ENCODE measurements at places on chromosomes 4 and X.

GRCh38 chrX:109187473-109188168 is 294.3 kb downstream of the GUCY2F start:
- DNase-seq: no peak

GRCh38 chr4:42750856-42751255 is 94.0 kb upstream of the ATP8A1 start:
- peak; percentile 30 for DNase-seq

DNA sequence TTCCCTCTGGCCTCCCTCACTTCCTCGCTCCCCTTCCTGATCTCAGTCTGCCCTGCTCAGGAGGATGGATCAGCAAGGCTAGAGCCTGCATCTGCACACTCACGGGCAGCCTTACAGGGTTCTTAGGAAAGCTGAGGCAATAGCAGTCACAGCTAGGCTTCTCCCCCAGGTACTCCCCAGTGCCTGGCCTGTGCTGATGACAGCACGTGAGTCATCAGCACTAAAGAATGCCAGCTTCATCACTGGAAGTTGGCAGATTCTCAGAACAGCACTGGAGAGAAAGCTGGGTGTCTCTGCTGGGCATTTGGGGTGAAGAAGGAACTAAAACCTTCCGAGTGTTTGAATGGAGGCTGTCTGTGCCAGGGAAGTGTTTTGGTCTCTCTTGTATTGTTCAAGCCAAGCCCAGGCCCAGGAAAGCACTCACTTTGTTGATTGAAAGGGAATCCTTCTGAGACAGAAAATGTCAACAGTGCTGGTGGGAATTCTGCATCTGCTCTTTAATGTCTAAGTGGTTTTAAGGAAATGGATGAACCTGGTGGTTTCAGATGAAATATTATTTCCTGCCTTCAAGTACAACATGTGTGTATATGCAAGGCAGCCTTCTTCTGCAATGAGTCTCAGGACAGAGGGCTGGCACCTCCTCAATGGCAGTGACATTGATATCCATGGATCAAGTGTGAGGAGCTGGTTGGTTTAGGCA is 73.0 kb upstream of the SCOC start:
- no peak for DNase-seq

GRCh38 chr4:136001791-136002190 is 1530.5 kb downstream of the PCDH18 start:
- no peak for DNase-seq

DNA sequence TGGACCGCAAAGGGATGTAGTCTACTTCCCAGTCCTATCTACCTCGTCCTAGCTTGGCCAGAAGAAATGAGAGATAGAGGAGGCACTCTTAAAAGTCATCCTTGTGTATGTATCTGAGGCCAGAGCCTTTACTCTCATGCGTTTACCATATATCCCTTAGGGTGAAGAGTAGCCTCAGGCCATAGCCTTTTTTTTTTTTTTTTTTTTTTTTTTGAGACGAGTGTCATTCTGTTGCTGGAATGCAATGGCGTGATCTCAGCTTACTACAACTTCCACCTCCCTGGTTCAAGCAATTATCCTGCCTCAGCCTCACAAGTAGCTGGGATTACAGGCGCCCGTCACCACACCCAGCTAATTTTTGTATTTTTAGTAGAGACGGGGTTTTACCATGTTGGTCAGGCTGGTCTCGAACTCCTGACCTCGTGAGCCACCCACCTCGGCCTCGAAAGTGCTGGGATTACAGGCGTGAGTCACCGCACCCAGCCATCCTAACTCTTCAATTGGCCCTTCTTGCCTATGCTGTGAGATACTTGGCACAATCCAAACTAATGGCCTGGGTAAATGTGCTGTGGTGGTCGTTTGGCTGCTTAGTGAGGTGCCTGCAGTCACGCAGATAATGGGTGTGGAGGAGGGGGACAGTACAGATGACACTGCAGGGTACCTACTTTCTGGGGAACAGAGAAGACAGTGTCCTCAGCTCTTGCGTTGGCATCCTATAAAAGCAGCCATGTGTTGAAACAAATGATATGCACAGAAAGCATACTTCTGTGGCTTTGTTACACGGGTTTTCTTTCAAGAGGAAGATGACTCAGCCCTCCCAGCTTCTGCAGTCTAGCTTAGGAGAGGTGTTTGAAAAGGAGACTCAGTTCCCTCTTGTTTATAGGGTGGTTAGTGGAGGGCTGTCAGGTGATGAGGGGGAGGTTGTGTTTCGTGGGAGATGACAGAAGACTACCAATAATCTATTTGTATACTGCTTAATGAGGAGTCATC is 10.4 kb upstream of the DGAT2L6 start:
- no peak for DNase-seq

DNA sequence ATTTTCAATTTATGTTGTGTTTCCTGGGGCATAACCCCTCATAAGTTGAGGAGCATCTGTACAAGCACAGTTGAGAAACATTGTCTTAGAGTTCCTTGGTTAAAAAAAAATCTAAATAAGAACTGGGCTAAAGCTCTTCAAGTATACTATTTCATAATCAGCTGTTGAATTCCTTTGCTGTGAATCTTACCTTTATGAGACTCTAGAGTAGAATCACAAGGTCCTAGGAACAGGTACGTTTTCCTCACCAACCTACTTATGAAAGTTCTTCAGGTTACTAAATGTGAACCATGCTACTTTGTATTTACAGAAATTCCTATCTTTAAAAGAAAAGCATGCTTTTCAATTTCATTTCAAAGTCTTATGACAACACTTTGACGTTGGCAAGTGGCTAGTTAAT is 20.9 kb upstream of the SOD3 start:
- DNase-seq: no peak
